SHP77 treated with DMSO at 0.1 percent for 48 hours (cell line): ENCODE measurements at places on chromosomes 16 and 17.

DNA sequence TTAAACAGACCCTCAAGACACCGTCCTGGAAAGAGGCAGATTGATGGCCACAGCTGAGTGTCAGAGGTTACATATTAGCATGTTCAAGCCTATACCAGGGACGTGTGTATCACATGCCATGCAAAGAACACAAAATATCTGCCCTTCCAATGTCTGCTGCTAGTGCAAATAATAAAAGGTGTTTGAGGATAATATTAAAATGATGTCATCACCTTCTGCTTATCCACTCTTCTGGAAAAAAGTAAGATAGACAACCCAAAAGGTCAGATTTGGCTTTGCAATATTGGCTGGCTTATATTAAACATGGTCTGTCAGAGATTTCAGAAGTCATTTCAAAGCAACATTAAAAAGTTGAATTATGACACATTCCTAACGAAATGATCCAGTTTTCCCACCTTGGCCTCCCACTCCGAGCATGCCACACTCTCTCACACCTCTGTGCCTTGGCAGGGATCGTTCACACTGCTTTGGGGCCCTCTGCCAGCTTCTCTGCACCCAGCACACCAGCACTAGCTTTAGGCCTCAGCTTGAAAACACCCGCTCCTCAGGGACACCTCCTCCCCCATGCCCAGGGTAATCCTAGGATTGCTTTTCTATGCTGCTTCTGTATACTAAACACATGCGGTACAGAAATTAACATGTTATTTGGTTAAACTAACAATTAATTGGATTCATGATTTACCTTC lies 248.2 kb downstream of the NTN1 start:
- no peak for DNase-seq

- DNase-seq = no peak
Observed at GRCh38 chr17:46842835-46843234, 8.5 kb upstream of the WNT9B start.

DNA sequence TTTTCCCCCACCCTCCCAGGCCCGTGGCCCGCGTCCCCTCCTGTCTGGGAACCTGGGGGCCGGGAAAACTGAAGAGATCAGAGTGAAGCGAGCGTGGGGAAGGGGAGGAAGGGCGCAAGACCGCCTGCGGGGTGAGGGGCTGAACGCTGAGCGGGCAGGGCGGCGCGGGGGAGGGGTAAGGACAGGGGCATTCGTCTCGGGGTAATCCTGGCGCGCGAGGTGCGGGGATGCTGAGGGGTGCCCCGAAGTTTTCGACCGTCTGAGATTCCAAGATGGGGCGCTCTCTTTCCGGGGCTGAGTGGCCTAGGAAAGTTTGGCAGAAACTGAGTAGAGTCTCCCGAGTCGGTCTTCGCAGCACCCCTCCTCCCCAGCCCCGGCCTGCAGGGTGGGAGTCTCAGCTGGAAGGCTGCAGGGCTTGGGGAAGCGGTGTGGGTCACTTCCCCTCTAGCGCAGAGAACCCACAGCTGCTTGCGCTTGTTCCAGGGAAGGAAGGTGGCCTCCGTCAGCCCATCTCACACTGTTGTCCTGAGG lies 555 bp downstream of the TTYH2 start:
- no peak for DNase-seq

DNA sequence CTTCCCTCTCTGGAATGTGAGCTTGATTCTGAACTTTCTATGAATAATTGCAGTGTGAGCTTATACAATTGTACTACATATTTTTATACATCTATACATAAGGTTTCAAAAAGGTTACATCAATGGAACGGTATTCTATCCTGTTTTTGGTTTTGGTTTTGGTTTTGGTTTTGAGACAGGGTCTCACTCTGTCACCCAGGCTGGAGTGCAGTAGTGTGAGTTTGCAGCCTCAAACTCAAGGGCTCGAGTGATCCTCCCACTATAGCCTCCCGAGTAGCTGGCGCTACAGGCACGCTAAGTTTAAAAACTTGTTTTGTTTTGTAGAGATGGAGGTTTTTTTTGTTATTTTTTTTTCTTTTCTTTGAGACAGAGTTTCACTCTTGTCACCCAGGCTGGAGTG lies 1.1 kb downstream of the CTRB1 start:
- DNase-seq = no peak

- DNase-seq = no peak
Observed at GRCh38 chr17:79085921-79086551, 11.4 kb downstream of the ENGASE start.

DNA sequence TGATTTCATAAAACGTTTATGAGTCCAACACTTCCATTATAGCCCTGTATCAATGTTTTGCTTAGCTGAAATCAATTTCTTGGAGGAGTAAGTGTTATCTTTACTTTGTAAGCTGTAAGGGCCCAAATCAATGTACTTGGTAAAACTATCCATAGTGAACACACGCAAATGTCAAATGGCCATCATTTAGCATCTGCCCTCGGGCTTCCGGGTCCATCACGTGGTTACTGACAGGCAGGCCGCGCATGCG lies 687 bp upstream of the NARF start:
- DNase-seq = peak; percentile 95

DNA sequence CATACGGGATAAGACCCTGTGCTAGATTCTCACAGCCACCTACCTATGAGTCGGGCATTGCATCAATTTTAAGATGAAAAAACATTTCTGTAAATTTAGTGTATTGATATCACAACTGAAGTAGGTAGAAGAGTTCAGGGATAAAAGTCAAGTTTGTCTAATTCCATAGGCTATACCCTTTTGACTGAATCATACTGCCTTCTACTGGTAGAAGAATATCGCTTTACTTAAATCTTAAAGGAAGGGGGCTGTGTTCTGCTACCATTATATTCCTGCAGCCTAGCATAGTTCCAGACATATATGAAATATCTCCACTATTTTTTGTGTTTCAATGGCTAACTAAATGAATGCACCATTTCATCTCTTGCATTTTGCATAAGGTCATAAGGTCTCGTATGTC lies 1128.6 kb downstream of the CDH8 start:
- no peak for DNase-seq

DNA sequence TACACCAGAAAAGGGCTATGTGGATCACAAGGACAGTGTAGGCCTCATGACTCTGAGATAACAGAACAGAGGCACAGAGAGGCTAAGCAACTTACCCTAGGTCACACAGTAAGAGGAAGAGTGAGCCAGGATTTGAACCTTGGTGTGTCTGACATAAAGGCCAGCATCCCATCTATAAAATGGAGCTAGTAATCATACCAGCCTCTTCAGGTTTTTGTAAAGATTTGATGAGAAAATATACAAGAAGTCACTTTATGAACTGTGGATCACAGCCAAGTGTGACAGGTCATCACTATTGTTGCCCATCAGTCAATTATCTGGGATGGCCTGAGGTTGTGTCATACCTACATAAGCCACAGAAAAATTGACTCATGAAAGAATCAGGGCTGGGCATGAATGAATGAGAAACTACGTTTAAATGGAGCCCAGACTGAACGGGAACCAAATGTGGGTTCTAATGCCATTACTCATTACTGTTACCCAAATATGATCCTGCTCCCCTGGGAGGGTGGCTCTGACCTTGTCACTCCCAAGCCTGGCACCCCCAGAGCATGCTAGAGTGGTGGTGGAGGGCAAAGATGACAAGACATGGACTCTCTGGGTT lies 21.0 kb downstream of the FBXO39 start:
- DNase-seq = no peak

DNA sequence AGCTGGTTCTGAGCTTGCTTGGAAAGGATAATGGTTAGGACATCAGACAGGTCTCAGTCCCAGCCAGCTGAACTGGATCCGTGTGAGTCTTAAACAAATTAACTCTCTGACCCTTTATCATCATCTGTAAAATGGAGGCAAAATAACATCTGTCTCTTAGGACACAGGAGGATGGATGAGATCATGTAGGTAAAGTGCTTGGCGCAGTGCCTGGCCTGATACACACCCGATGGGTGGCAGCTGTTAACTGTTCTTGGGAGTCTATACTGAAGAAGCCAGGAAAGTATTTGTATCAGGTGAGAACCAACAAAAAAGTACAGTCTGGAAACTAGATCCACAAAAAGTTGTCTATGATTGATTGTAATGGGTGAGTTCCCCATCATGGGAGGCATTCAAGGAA lies 188.6 kb downstream of the C16orf78 start:
- DNase-seq = no peak

DNA sequence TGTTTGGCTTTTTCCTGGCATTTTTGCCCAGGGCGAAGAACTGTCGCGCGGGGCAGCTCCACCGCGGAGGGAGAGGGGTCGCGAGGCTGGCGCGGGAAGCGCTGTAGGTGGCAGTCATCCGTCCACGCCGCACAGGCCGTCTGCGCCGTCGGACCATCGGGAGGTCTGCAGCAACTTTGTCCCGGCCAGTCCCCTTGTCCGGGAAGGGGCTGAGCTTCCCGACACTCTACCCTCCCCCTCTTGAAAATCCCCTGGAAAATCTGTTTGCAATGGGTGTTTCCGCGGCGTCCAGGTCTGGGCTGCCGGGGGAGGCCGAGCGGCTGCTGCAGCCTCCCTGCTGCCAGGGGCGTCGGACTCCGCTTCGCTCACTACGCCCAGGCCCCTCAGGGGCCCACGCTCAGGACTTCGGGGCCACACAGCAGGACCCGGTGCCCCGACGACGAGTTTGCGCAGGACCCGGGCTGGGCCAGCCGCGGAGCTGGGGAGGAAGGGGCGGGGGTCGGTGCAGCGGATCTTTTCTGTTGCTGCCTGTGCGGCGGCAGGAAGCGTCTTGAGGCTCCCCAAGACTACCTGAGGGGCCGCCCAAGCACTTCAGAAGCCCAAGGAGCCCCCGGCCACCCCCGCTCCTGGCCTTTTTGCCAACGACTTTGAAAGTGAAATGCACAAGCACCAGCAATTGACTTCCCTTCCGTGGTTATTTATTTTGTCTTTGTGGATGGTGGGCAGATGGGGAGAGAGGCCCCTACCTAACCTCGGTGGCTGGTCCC lies 2.3 kb upstream of the CBX4 start:
- no peak for DNase-seq

GRCh38 chr17:10624969-10625368 lies 32.1 kb downstream of the MYH3 start:
- no peak for DNase-seq

DNA sequence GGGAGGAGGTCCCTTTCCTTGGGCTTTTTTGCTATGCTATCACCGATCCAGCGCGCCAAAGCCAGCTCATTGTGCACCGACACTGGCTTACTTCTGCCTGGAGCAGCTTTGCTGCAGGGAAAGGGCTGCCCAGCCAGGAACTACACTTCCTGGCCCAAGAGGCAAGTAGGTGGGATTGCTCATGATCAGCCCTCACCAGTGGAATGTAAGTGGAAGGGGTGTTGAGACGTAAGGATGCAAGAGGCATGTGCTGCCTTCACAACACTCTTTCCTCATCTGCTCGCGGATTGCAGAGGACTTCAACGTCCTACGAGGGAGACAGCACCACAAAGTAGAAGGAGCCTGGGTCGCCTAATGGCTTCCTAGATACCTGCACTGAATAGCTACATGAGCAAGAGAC lies 104.3 kb upstream of the FOXF1 start:
- DNase-seq = no peak

DNA sequence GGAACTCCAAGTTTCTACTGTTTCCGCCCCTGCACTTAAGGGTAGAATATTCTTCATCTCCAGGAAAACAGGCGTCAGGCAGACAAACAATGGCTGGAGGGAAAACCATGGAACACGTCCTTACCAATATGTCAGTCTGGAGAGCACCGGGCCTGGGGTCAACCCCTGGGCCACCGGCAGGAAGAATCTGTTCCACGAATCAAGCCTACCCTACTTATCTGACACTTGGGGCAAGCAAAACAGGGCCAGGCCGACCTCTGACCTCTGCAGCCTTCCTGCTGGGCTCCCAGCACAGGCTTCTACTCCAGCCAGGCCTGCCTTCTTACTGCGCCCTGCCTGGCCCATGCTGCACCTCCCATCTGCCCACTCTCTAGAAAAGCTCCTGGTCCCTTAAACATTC lies 10.1 kb downstream of the VAC14 start:
- DNase-seq = no peak

DNA sequence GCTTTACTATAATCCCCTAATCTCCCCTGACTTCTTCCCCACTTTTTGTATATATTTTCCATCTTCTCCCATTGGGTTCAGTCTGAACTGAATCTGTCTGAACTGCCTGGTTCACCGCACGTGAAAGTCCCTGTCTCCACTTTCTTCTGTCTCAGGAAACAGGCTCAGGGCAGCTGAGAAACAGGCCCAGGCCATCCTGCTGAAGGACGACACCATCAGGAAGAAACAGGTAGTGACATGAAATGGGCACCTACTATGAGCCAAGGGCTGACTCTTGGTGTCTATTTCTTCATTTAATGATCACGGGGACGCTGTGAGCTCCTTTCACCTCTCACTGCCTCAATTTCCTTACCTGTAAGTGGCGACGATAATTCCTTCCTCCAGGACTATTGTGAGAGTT lies 90.5 kb upstream of the HSBP1 start:
- DNase-seq = no peak

GRCh38 chr17:80153004-80153403 lies 6.1 kb upstream of the EIF4A3 start:
- no peak for DNase-seq

DNA sequence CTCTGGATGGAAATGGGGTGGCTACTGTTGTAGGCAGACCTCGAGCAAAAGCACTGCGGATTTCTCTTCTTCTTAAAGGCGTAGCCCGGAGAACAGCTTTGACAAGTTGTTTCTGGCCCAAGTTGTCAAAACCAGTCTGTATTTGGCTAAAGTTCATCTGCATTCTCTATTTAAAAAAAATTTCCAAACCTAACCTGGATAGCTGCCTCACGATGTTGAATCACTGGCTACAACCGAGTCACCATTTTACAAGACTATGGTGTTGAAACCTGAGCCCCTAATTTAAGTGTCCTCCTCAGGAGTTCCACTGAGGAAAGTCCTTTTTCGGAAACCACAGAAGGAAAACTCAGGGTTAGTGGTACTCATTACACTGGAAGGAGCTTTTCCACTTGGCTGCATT lies 1.5 kb downstream of the SLC16A6 start:
- no peak for DNase-seq

DNA sequence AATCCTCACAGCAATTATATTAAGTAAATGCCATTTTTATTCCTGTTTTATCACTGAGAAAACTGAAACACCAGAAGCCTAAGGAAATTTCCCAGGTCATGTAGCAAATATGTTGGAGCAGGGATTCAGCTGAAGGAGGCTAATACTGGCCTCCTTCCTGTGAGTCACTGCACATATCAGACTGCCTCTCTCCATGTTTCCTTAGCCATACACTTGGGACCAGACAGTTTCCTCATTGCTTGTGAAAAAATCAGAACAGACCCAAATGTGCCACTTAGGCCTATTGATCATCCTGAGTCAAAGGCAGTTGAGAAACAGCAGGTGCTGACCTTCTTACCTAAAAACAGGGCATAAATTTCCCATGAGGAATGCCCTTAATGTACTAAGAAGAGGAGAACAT lies 18.9 kb upstream of the ELAC2 start:
- no peak for DNase-seq

GRCh38 chr16:23521037-23521743 lies 10.9 kb upstream of the GGA2 start:
- no peak for DNase-seq

- DNase-seq = no peak
Observed at GRCh38 chr16:80652441-80652840, 111.6 kb downstream of the DYNLRB2 start.

- DNase-seq = no peak
Observed at GRCh38 chr17:12386225-12386624, 279.5 kb upstream of the MYOCD start.
